ENCODE measurements at places on chromosomes 4 and X.

DNA sequence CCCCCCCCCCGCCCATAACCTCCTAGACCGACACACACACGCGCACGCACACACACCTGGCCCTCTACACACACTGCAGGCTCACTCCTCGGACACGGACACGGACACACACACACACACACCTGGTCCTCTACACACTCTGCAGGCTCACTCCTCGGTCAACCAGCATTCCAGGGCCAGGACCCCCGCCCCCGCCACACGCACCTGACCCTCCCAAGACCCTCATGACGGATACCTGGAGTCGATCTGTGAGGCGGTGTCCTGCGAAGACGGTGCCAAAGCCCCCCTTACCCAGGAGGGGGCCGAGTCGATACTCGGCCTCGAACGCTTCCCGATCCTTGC is 552 bp downstream of the PIM2 start:
- no peak for DNase-seq

DNA sequence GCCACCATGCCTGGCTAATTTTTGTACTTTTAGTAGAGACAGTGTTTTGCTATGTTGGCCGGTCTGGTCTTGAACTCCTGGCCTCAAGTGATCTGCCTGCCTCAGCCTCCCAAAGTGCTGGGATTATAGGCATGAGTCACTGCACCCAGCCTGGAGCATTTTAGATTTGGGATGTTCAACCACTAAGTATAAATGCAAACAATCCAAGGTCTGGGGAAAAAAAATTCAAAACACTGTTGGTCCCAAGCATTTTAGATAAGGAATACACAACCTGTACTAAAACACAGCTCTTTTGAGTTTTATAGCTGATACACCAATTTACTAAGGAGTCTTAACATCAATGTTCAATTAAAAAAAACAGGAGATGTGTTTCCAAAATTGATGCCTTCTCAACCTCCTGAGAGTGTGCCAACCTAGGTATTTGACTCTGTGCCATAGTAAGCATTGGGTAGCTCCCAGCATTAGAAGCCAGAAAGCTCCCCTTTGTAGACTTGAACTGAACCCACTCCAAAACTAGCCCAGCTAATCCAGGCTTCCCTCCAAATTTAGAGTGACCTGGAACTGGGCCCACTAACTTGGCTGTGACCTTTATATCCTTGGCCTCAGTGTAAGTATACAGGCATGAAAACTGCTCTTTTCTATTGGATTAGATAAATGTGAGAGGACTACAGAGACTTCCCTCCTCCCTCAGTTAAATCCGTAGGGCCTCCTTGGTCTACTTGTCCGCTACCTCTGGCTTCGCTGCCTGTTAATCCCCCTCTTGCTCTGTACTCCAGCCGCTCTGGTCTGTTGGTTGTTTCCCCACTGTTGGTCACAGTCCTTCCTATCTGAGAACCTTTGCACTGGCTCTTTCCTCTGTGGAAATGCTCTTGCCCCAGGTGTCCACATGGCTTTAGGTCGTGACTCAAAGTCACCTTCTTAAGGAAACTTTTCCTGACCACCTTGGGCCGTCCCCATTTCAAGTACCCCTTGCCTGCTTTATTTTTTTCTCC is 77.6 kb downstream of the CCKAR start:
- DNase-seq: no peak

DNA sequence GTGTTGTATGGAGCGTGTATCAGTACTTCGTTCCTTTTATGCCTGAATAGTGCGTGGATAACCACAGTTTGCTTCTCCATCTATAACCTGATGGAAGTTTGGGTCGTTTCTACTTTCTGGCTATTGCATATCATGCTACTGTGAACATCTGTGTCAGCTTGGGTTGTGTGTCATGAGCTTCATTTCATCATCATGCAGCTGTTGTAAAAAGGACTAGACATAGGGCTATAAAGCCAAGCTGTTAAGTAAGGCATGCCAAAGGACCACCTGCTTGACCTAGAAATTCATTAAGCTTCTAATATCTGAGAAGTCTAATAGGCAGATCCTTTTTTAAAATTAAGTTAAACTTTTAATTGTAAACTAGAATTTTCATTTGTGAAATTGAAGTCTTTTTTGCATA is 18.4 kb downstream of the SMS start:
- DNase-seq: no peak

DNA sequence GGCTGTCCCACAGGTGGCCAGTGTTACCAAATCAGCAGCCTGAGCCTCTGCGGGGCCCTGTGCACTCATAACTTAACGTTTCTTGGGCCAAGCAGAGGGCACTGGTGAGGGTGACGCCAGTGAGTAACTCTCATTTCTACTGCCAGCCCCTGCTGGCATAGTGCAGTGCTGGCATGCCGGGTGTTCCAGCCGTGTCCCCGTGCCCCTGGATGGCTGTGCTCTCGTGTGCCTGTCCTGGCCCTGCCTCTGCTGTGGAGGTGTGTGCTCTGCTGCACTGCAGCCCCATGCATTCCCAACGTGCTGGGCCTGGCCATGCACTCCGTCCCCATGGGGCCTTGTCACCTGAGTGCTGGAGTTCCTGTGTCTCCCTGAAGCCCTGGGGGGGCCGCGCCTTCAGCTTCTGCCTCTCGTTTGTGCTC is 14.7 kb downstream of the TBC1D14 start:
- DNase-seq: no peak

DNA sequence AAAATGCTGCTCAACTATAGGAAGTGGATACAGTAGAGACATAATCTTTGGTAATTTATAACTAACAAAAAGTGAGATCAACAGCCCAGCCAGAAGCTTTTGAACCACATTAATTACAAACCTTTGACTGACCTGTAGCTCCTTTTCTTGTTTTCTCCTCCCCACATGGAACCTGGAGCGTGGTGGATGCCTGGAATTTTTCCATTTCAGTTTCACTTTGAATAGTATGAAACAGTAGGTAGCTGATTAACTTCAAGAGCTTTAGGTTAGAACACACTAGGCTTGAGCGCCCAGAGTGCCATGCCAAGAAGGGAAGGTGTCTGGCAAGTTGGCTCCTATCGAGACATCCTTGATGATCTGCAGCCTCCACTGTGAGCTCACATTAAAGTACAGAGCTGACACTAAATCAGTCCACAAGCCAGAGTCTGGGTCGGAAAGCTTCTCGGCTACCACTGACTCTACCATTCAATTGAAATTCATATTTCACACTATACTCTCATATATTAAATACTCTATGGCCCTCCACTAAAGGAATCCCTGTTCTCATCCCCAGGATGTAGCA is 143.4 kb downstream of the GLRA2 start:
- DNase-seq: peak; percentile 33

DNA sequence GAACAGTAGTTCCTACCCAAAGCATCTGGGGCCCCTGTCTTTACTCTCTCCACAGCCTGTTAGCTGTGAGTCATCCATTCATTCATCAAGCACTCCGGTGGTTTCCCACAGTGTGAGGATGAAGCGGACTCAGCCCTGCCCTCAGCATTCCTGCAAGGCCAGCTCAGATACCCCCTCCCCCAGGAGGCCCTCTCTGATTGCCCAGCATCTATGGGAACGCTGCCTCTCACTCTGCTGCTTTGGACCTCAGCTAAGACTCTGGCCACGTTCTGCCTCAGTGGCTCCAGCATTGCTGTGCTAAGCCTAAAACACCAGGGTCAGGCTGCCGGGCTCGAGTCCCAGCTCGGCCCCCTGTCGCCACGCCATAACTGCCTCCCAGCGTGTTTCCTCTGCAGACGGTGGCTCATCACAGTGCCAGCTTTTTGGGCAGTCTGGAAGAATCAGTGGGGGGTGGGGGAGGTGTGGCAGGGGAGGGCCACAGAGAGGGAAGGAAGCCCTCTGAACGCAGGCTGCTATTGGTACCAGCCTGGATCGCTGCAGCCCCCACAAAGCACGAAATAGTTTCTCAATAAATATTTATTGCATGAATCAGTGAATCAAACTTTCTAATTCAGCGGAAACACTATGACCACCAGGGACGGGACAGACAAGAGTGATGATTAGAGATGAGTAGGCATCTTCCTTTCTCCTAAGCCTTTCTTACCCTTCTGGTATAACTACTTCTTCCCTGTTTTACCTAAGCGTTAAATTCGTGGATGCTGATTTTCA is 74.4 kb downstream of the SORCS2 start:
- no peak for DNase-seq

DNA sequence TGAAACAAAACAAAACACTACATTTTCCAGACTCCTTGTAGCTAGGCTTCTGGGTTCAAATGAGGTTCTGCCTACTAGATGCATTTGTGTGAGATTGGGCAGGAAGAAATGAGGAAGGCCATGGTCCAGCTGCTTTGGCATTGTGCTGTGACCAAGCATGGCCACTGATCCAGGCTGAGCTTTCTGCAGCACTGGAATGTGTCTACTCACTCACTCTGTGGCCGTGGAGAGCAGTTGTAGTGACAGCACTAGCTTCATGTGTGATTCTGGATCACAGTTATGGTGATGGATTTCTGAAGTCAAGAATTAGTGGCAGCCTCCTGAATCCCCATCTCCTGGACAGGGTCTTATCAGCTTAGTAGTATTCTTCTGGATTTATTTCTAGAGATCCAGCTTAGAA is 358.9 kb downstream of the GPAT3 start:
- no peak for DNase-seq

DNA sequence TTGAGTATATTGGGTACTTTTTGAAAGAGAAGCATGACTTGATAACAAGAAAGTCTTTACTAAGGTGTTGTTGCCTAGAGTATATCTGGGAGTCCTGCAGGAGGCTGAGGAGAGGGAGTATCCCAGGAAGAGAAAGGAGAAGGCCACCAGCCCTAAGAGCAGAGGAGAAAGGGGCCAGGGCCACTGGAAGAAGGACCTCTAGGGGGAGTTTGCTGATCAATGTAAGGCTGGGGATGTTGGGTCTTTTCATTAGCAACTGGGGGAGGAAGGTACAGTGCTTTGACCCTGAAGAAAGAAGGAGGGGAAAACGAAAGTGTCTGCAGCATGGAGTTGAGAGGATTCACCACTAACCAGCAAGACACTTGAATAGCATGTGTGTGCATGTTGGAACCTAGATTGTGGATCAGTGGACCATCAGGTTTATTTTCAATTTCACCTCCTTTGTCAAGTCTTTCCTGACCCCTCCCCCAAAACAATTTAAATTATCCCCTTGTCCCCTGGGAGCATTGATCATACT is 4.5 kb downstream of the SMIM9 start:
- no peak for DNase-seq

- no peak for DNase-seq
Observed at GRCh38 chr4:82461710-82462109, 31.3 kb downstream of the ENOPH1 start.

GRCh38 chr4:15001869-15002658 is at the start of gene CPEB2:
TSS of gene CPEB2 (plus strand) at chr4:15002481. CDS start at chr4:15002674, 193 bp downstream.
- peak; percentile 93 for DNase-seq

- no peak for DNase-seq
Observed at GRCh38 chr4:32268863-32269262, 1548.7 kb downstream of the PCDH7 start.

DNA sequence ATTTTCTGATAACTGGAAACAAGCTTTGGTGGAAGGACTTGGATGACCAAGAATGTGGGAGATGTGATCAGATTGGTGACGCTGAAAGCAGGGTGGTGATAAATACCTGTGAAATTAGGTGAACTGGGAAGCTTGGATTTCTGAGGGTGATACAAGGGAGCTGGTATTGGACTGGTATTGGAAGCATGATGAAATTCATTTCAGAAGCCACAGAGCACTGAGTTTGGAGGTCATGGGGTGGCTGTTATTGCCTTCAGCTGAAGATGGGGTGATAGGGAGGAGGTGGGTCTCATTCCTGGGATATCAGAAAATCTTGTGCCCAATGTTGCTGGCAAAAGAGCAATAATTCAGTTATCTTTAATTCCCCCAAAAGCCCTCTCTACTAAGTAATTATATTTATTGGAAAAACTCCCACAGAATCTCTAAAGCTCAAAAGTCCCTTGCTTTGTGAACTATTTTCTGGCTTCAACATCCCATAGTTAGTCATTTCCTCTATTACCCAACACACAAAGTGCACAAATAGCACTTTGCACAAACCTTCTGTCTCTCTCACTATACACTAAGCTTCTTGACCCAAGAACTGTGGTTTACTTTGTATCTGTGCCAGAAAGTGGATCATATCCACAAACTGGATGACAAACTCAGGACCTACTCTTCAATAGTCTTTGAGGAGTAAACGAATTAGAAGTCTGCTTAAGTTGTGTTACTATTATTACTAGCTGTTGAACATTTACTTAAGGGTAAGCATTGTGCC is 23.1 kb upstream of the CAMK2D start:
- no peak for DNase-seq

DNA sequence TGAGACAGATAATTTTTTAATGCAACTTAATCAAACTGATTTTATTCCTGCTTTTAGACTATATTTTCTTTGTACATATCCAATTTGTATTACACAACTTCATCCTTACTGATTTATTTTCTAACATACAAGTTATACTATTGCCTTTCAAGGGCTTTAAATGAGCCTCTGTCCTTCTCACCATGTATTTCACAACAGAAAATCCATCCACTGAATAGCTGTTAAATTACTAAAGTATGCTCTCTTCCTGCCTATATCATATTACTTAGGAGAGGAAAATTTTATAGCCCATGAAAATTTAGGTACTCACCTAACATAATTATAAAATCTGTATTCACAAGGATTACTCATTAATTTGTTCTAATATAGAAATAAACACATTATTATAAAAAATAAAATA is 528.6 kb downstream of the ANKRD50 start:
- no peak for DNase-seq

DNA sequence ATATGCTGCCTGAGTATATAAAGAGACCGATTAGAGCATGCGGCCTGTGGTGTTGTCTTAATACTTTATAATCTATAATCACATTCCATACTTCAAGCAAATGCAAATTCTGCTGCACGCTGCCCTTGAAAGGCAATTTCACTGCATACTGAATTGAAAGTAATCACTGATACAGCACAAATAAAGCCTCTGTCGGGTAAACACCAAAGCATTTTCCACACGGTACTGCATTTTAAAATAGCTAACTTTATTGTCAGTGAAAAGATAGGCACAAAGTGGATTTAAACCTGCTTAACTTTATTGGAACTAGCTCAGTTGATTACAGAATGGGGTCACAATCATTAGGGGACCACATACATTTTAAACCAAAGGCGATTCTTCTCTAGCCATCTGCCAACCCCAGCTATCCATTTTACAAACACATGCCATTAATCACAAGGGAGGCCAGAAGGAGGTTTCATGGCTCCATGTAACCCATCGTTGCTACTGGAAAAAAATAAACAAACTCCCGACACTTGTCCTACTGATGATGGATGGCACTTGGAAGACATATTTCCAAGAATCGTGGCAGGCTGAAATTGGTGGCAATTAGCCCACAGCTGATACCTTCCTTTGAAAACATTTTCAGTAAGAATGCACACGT is 65.9 kb downstream of the AMOT start:
- DNase-seq: no peak

All from kidney (tissue), 22 donors.